Ammon's horn (tissue), 1 donor: ENCODE measurements at places on chromosomes 2 and 18.
A peak's percentile ranks its signal among the peaks of the same experiment; 100 is the strongest.

DNA sequence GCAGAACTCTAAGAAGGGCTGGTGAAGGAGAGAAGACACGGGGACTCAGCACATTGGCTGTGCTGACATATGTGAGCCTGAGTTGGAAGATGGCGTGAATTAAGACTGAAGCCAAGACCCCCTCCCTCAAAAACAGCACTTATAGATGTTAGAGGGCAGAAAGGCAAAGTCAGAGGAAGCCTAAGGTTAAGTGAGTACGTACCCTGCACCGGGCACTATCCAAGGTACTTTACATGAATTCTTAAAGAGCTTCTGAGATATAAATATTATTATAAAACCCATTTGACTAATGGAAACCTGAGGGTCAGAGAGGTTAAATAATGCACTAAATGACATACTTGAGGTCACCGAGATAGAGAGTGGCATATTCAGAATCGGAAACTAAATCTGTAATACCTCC, 25.6 kb downstream of the SIX3 start:
- DNase-seq = no peak

DNA sequence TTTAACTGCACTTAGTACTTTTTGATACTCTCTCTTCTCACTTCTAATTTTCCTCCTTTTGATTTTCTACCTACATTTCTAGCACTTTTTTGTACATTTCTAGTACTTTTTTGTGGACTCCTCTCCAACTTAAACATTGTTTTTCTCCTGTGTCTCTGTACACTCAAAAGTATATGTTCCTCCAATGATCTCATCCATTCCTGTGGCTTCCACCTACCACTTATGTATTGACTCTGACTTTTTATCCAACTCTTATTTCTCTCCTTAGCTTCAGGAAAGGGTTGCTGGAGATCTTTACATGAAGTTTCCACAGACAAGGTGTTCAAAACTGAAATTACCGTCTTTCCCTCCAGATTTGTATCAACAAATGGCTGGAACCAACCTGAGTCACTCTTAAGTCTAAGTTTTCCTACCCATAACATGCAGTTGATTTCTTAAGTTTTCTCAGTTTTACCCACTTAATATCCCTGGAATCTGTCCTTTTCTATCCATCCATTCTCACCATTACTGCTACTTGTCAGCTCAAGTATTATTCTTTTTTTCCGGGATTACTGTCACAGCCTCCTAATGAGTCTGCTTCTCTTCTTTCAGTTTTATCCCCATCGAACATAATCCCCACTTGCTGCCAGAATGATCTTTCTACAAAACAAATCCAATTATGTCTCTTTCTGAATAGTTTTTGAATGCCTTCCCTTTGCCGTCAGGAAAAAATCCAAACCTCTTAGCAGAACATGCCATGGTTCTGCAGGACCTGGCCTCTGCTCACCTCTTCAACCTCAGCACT, 22.6 kb upstream of the PELI1 start:
- DNase-seq = no peak

- no peak for DNase-seq
Observed at GRCh38 chr2:106362789-106363188, 105.4 kb downstream of the RGPD3 start.

- no peak for DNase-seq
Observed at GRCh38 chr2:29275186-29275585, 160.0 kb downstream of the CLIP4 start.

GRCh38 chr2:188892636-188893035, 81.5 kb upstream of the COL3A1 start:
- DNase-seq = peak; percentile 3

DNA sequence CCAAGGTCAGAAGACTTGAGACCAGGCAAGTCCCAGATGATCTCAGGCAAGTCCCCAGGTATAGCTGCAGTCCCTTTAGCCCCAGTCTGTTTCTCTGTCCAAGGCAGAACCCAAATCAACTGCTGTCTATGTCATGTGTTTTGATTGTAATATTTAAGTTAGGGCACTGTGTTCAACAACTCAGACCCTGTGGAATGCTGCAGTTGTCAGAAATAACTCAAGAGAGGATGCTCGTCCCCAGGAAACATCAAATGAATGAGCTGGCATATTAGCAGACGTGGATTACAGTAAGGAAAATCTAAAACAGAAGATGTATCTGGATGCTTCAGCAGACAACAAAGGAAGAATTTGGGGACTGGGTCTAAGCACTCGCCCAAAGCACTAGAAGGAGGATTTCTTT, 70.1 kb downstream of the BCL11A start:
- DNase-seq = no peak

DNA sequence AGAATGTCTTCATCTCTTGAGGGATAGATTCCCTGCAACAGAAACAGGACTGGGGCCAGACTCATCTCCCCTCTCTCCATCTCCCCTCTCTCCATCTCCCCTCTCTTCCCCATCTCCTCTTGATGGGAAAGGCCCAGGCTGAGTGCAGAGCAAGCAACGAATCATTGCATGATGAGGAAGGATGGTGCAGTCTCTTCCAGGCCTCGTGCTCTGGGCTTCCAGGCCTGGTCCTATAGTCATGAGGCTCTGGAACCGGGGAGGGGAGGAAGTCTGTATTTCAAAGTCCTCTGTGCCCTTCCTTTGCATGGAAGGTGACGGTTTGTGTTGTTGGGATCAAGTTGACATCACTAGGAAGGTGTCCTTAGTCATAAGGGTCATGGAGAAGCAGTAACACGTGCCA, 115.6 kb upstream of the NEDD4L start:
- DNase-seq = no peak
